ENCODE measurements at places on chromosomes 4 and X.

- DNase-seq, result no peak
Observed at GRCh38 chrX:22577181-22577580, 304.5 kb downstream of the CBLL2 start.

- peak; percentile 80 for DNase-seq
Observed at GRCh38 chrX:101659601-101660063, at the start of gene ARMCX2. ARMCX2 (minus strand) TSS chrX:101659850; CDS start chrX:101657588, 2,262 bp downstream.

- DNase-seq, result peak; percentile 9
Observed at GRCh38 chr4:8908206-8908893, 36.7 kb upstream of the HMX1 start.

- peak; percentile 40 for DNase-seq
Observed at GRCh38 chr4:151865312-151865711, 104.5 kb upstream of the GATB start.

DNA sequence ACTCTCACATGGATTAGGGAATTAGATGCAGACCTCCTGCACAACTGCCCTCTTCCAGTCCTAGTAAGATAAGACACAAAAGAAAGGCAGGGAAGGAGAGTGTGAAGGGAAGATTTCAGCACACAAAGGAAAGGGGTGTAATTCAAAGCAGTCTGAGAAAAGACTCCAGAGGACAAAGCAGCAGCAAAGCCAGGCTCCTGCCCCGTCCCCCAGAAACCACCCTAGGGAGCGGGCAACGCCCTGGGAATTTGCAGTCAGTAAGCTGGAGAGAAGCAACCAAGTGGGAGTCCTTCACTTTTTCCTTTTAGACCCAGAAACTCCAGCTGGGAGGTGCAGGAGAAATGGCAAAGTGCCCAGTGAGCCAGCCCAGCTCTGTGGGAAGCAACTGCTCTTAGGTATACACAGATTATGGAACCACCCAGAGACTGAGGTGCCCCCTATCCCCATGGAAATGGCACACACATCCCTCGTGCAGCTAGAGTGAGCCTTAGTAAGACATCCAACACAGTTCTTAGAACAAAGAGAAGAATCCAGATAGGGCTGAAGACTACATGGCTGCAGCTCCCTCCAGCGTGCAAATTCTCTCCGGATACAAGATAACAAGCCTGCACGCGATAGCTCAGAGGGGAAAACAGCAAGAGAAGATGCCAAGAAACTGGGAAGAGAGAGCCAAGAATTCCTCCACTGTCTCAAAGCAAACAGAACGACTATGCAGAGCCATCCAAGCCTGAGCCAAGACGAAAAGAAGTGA is 26.5 kb upstream of the IRAK1 start:
- peak; percentile 56 for DNase-seq

- no peak for DNase-seq
Observed at GRCh38 chr4:84433633-84434222, 65.4 kb downstream of the NKX6-1 start.

- no peak for DNase-seq
Observed at GRCh38 chrX:4622486-4623167, 909.2 kb upstream of the PRKX start.

DNA sequence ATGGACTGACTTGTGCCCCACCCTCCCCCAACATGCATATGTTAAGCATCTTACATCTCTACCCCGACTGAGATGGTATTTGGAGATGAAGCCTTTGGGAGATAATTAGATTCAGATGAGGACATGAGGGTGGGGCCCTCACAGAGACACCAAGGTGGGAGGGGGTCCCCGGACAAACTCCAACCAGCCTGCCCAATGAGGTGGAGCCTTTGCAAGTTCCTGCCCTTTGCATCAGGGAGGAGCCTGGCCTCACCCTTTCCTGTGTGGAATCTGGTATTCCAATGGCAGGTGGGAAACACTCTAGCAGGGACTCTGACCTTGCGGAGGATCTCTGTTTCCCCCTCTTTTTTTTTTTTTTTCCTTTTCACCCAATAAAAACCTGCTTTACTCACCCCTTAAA is 589.9 kb upstream of the BOD1L1 start:
- DNase-seq, result no peak

DNA sequence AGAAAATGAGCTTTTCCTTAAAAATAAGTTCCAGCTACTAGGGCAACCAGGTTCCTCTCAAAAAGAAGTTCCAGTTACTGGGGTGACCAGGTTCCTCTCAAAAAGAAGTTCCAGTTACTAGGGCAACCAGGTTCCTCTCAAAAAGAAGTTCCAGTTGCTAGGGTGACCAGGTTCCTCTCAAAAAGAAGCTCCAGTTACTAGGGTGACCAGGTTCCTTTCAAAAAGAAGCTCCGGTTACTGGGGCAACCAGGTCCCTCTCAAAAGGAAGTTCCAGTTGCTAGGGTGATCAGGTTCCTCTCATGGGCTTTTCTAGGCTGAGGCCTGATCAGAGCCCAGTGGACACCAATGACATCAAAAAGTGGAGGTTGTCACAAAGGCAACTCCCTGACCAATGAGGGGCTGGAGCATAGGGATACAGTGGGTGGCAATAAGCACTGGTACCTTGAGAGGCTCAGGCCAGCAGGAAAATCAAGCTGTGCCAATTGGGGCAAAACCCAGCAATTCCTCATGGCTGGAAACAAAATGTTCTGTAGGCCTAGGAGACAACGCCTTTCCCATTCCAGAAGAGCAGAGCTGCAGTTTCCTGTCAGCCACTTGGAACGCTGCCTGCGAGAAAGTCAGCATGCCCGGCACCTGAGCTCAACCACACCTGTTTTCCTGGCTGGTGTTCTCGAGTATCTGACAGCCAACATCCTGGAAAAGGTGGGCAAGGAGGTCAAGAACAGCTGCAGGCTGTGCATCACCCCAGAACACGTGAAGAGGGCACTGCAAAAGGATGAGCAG is 12.3 kb upstream of the SYTL5 start:
- no peak for DNase-seq

GRCh38 chrX:19899217-19899788 is 11.9 kb upstream of the SH3KBP1 start:
- no peak for DNase-seq

DNA sequence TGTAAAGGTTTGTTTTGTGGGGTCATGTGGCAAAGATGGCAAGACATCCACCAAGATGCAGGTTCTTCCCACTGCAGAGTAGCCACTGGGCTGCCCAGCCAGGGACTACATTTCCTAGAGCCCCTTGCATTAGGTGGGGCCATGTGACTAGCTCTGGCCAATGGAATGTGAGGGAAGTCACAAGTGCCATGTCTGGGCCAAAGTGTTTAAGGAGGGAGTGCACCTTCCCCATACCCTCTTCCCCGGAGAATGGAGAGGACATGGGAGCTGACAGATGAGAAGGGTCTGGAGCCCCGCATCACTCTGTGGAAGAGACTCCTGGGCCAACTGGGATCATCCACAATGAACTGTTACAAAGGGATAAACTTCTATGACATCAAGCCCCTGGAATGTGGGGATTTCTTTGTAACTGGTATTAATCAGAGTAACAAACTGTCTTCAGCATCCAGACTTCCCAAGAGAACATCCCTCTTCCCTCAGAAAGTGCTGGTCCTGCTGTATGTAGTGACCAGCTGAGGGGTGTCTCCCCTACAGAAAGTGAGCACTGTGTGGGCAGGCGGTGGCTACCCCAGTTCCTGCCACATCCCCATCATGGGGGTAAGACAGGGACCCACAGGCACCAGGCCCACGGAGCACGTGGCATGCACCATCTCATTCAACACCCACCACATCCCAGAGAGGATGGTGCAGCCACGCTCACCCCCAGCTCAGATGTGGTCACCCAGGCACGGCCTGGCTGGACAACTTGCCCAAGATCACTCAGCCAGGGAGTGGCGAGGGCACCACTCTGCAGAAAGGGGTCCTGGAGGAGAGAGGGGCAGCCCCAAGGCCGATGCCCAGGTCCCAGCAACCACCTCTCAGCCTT is 10.9 kb downstream of the PPP2R2C start:
- no peak for DNase-seq

DNA sequence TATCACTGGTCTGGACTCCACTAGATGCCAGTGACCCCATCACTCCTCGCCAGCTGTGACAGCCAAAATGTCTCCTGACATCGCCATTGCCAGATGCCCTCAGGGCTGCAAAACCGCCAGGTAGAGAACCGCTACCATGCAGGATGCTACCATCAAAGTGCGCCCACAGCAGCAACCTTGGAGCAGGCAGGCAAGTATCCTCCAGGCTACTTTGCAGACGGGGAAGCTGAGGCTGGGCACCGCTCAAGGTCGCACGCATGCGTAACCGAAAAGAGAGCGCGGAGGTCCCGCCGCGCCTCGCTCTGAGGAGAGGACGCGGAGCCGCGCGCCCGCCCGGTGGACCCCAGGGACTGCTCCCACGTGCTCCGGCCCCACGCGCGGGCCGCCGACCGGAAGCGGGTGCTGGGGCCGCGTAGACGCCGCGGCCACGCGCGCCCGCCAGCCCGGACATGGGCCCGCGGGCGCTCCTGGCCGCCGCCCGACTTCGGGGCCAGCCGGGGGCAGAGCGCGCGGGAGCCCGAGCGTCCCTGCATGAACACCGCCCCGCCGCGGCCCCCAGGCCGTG is at the start of gene STS:
STS (plus strand) TSS at position 300 of the 565 bp plus-strand sequence. CDS start 105,488 bp downstream, outside the sequence.
- peak; percentile 40 for DNase-seq

GRCh38 chrX:71671938-71672337 is 4.6 kb downstream of the LOC101059915 start:
- DNase-seq, result no peak

DNA sequence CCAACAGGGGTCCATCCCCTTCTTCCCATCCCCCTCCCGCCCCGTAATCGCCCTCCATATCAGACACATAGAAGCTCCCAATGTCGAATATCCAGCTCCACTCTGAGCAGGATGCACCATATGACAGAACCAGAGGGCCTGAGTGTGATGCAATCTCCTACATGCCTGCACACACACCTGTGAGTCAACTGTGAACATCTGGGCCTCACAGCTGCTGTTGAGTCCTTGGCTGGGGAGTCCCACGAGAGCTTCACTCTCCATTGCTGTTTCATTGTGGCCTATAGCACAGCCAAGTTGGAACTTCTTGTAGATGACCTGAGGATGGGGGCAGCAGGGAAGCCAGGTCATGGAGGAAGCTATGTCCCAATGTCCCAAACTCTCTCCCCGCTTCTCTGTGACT is 8.2 kb downstream of the SLC38A5 start:
- no peak for DNase-seq

DNA sequence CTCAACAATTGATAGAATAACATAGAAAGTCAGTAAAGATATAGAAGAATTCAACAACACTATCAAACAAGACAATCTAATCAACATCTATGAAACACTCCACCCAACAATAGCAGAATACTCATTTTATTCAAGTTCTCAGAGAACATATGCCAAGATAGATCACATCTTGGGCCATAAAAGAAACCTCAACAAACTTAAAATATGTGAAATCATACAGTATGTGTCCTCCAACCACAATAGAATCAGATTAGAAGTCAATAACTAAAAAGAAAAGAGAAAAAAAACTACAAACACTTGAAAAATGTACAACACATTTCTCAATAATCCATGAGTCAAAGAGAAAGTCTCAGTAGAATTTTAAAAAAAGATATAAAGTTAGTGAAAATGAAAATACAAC is 78.6 kb upstream of the LDB2 start:
- no peak for DNase-seq

GRCh38 chr4:80462621-80463091 is 127.1 kb downstream of the CFAP299 start:
- DNase-seq, result no peak

- no peak for DNase-seq
Observed at GRCh38 chrX:139200346-139200745, 330.2 kb upstream of the F9 start.

GRCh38 chrX:23333842-23334520 is 668 bp upstream of the PTCHD1 start:
- peak; percentile 39 for DNase-seq

DNA sequence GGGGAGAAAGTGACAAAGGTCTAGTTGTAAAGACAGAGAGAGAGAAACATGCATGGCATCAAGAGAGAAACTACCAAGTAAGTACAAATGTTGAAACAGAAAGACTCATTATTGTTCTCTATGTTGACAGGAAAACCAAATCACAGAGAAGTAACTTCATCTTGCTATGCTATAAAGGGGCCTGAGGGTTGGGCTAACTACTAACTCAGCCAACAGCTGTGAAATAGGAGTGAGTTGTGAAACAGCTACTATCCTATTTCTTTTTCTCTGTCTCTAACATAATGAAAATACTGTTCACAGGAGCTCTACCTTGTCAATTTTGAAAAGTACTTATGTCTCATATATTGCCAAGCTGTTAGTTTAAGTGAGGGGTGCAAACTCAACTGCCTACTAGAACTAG is 65.0 kb downstream of the MTMR8 start:
- DNase-seq, result no peak

DNA sequence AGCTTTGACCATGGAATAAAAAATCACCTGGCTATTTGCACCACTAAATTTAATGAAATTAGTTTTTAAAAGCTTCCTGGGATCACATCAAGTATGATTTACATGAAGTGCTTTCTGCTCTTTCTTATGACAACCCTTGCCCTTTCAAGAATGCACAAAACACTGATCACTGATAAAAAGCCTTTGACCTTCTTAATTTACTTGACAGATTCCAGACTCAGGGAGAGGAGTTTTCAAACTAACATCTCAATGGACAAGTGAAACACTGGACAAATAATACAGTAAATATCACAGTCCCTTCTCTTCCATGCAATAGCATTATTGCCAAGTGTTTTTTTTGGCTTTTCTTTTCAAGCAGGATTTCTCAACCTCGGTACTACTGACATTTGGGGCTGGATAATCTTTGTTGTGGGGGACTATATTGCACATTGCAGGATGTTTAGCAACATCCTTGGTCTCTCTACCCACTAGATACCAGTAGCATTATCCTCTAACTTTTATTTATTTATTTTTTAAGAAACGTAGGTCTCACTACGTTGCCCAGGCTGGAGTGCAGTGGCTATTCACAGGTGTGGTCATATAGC is 86.3 kb downstream of the ZNF827 start:
- DNase-seq, result no peak

- peak; percentile 25 for DNase-seq
Observed at GRCh38 chr4:107283587-107284559, 247.8 kb upstream of the DKK2 start.

DNA sequence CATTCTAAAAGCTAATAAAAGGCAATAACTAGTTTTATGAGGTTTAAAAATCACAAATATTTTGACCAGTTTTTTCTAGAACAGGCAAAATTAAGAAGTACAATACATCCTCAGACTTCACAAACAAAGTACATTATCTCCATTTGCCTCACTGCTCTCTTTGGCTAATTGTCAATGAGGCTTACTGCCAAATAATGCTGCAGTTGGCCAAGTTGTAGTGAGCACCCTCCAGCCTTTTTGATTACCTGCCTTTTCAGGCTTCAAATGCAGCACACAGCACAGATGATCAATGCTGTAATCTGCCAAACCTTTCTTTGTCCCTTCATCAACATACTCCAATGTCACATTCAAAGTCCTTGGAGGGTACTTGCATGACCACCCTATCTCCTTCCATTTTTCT is 605.2 kb downstream of the KLHL13 start:
- DNase-seq, result no peak

- DNase-seq, result no peak
Observed at GRCh38 chr4:47824840-47825239, 13.0 kb downstream of the CORIN start.

DNA sequence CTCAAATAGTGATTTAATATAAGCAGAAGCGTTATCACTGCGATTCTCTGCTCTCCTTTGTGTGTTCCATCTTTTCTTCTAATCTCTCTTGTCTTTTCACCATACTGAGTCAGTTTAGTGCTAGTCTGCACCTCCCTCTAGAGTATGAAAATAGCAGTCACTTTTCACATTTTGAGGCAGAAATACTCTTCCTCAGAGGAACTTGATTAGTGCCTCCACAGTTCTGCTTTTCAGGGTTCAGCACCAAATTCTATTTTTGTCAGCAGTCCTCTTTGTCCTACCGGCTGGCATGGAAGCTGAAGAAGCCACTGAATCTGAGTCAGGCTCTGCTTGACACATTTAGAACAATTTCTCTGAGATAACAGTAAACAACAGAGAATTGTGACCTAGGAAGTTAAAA is 49.7 kb upstream of the ANKRD17 start:
- no peak for DNase-seq

All from right hindlimb (tissue), 1 donor.